Epithelial cell of prostate (primary cell): ENCODE measurements at places on chromosomes 6 and 20.

DNA sequence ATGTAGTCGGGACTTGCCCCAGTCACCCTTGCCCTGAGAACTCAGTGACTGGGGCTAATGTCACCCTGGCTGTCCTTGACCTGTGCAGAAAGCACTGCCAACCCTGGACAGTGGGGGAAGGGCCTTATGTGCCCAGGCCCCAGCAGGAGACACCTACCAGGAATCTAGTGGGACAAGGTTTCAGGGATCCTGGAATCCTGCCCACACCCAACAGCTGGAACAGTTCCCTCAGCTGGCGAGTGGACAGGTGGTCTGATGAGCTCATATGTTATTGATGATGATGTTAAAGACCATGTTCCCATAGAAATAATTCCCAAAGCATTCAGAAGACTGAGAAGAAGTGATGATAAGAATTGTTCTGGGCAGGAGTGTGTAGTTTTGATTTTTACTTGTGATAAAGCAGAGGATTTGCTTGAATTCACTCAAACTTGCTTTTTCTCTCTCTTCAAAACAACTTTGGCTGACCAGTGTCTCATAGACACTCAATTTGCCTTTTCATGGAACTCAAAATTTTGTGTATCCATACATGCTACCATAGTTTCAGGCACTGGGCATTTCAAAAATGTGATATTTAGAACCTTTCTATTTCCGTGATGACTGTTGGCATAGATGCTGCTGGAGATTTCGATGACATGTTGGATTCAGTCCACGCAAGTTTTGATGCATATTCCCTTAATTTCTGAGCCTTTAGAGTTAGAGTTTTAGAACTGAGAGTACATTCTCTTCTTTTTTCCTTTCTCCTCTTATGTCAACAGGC lies 79.3 kb downstream of the SLC22A3 start:
- no peak for DNase-seq

DNA sequence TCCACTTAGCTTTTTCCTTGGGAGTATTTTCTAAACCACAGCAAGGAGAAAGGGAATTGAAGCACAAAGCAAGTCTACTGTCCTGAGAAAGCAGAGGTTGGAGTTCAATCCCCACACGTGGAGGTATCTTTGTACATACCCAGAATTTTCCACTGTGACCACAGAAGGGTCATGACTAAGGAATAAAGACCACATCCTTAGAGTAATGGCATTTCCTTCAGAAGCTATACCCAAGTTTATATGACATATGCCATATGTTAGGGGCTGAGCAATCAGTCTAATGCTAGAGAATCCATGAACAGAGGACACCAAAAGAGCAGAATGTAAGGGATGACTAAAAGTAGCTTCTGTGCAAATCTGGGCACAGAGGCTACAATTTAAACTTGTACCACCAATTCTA lies 46.4 kb downstream of the ATG5 start:
- DNase-seq: no peak

GRCh38 chr20:63267691-63268090 lies 4.9 kb upstream of the ARFGAP1 start:
- no peak for DNase-seq

DNA sequence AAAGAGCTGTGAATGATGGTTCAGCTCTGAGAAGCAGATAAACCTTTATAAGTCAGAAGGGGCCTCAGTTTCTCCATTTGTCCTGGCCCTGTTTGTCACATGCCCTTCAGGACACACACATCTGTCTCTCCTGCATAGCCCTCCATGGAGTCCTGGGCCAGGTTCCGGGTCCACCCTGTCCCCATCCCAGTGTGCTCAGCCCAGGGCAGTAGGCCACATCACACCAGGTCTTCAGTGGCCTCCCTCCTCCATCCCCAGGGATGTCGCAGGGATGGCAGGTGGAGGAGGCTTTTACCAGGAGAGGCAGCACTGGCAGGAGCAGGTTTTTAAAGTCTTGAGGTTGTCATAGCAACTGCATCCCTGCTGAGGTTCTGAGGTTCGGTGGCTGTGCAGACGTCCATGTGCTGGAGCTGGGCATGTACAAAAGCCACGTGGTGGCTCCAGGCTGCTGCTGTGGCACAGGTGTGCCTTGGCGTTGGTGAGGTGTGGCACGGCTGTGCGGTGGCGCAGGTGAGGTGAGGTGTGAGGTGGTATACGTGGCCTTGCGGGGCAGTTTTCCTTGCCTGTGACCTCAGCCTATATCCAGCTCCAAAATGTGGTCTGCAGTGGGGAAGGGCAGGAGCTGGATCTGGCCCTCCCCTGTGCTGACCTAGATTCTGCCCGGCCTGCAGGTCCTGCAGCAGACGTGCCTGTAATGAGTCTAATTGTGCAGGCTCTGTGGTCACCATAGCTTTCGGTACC lies 8.0 kb upstream of the NPBWR2 start:
- no peak for DNase-seq

DNA sequence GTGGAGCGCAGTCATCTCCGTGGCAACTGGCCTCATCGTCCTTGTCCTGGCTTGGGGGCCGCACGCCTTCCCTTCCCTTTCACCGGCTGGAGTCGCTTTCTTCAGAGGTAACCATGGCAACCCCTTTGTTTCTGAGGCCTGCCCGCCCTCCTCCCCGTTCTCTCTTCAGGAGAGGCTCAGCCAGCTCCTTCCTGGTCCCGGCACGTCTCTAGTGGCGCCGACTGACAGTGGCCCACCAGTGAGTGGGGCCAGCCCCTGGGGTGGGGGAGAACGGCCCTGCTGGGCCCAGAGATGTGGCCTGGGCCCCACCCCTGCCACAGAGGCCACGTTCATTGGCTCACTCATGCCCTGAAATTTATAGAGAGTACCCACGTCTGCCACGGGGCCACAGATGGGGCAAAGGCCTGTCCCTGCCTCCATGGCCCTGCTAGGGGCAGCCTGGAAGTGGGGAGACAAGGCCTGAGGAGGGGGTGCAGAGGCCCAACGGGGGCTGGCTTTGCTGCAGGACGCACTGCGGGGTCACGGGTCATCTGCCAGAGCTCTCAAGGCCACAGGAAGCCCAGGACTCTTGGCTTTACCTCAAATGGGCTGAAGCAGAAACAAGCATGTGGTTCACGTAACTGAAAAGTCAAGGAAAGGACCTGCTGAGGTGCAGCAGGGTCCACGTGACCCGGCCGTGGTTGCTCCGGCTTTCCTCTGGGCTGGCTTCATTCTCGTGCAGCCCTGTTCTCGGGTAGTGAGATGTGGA lies 1.4 kb upstream of the OSBPL2 start:
- no peak for DNase-seq

- DNase-seq: no peak
These were observed 70.3 kb downstream of the HIVEP2 start for GRCh38 chr6:142874676-142875075.

DNA sequence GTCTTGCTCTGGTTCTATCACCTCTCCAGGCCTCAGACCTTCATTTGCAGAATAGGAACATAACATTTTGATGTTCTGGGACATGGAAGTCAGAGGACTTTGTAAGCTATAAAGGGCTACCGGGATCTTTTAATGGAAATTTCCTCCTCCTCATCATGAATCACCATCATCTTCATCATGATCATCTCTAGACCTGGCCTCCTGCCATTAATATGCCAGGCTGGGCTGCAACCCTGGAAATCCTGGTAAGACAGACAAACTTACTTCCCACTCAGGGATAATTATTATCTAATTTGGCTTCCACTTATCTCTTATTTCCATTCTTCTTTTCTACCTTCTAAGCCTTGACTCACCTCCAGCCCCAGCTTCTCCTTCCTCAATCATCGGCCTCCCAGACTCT lies 41.0 kb upstream of the MRPS18A start:
- no peak for DNase-seq

DNA sequence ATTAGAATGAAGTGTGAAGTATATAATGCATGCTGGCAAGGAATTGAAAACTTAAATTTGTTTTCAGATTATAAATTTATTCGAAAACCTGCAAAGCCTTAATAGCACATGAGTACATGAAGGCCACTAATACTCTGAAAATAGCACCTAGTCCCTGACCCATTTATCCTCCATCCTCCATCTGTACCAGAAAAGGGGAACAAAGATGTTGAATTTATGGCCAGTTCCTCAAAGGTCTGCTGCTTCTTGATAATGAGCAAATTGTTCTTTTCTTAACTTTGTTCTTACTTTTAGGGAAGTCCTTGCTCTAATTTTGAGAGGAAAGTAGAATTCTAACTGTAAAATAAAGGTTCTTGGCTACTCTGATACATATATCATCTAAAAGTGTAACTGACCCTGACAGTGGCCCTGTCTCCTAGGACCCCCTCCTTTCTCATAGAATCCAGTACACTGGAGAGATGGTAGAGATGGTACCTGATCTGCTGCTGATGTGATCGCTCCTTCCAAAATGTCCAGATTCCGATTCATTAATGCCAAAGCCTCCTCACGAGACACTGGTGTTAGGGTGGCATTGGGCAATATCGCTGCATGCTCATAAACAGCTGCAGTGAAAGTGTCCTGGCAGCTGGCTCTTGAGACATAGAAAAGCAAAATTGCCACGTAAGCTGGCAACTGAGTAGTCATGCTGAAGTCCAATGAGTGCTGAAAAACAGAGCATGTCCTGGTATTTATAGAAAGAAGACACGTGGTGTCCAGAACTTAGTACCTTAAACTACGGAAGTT lies at the start of gene VNN1:
VNN1 (minus strand) TSS at position 704 of the 783 bp plus-strand sequence; CDS start at position 684, 20 bp downstream.
- no peak for DNase-seq

DNA sequence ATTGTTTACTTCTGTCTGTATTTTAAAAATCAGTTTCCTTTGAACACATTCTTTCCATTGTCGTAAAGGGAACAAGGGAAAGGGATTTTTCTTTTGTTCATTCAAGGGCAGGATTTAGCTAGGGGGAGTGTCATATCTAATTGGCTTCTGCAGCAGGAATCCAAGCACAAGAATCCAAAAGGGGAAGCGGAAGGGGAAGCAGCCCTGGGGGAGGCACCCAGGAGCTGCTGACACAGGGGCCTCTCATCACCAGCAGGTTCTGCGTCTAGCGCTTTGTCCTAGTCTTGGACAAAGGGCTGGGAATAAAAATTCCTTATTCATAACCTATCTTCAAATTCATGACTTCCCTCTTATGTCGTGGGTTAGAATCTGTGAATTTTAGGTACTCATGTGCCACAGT lies 13.7 kb downstream of the RIPK1 start:
- no peak for DNase-seq

- no peak for DNase-seq
These were observed 68.5 kb downstream of the MAP3K5 start for GRCh38 chr6:136723780-136724179.

DNA sequence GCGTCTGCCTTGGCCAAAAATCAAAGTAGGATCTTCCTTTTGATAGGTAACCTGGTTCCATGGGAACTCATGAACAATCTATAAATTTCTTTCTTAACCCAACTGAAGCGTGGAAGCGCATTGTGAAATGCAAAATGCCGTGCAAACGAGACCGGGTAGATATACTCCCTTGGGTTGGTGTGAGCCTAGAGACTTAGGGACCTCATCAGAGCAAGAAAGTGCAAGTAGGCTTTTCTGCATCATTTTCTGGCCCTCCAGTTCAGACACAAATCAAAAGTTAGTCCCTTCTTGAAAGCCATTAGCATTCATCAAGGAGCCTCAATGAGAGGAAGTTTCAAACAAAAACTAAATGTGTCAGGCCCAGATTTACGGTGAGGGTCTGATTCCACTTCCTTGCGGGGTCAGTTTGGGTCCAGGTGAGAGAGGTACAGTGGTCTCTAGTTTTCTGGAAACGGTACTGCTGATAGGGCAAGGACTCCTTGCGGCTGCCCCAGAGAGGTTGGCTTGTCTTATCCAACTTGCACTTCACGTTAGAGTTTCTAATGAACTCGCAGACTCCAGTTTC lies 5.3 kb upstream of the ZNF184 start:
- DNase-seq: no peak

DNA sequence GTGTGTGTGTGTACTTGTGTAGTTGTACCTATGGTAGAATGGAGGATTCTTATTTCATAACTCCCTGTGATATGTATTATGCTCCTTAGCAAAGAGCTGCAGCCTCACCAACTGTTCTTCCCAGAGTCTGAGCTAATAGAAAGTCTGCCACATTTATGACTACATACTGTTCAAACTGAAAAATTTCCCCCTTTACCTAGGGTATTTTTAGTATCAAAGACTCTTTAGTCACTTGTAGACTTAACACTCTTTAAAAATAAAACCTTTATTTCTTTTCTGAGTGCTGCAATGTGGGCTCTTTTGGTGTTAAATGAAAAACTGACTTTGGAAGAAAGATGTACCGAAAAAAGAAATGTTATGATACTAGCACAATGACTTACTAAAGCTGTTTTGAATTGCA lies 39.6 kb upstream of the HS3ST5 start:
- DNase-seq: no peak

- no peak for DNase-seq
These were observed 315.1 kb downstream of the TFAP2C start for GRCh38 chr20:56943946-56944945.

DNA sequence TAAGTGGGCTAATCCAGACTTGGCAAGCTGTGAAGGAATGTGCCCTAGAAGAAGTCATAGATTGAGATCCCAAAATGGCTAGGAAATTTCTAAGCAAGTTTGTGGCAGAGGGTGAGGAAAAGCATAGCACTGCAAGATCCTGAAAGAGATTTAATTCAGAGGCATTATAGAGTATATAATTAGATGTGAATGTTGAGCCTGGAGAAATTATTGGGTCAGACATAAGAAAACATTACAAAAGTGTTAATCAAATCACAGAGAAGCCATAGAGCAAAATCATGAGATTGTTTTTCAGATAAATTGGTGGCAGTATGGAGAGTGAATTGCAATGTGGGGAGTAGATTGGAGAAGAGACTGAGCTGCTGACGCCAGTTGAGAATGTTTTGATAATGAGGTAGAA lies 90.0 kb downstream of the CD2AP start:
- DNase-seq: no peak

DNA sequence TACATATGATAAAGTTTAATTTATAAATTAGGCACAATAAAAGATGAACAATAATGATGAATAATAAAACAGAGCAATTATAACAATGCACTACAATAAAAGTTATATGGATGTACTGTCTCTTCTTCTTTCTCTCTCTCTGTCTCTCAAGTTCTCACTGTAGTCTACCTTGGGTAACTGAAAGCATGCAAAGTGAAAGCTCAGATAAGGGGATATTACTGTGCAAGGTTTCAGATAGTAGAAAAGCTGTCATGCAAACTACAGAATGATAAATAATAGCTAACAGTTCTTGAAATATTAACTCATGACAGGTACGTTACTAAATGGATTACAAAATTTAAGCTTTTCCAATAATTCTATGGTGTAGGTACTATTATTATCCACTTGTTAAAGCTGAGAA lies 311.9 kb upstream of the PRDM1 start:
- no peak for DNase-seq
